Glutamatergic neuron (in vitro differentiated cells): ENCODE measurements at places on chromosomes 4 and X. TPM values are rescaled to one million over a fixed set of nuclear protein-coding genes. Genes with fewer than 3 reads are reported as not detected.

GRCh38 chrX:9671998-9672397 is 93.6 kb downstream of the GPR143 start:
- H3K4me1 ChIP-seq: no peaks in the 10 kb centered on the region
- DNase-seq: no peak
- H3K27ac ChIP-seq: no peak overlapping the region
- no peaks in the 10 kb centered on the region for H3K27me3 ChIP-seq
- H3K36me3 ChIP-seq: no peaks in the 10 kb centered on the region

DNA sequence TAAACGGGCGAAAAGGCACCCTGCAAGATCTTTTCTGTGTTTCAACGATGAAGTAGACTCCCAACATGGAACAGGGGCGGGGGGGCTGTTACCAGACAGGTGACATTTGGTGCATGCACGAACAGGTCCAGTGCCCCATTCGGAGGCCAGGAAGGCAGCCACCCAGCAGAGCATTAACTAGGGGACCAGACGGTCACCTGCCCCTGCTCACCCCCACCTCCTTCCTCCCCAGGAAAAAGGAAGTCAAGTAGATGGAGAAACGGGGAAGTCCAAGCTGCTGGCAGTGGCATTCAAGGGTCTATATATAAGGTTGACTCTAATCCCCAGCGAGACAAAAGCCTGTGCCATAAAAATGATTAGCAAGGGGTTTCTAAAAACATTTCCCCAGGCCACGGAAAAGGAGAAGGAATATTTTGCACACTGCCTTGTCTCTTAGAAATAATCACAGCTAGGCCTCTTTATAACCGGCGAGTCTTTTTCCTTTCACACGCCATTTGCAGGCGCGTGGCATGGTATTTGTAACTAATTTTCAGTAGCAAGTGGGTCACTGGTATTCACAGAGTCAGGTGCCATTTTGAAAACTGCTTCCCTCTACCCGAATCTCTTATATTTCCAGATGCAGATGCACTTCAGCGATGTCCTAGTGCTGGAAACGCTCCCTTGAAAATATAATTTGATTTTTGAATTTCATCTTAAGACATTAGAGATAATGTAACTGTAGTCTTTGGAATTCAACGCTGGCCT is 1.2 kb upstream of the TMSB4X start:
- no peaks in the 10 kb centered on the region for H3K36me3 ChIP-seq
- H3K27ac ChIP-seq: peak overlapping the region; percentile 99
- no peak for DNase-seq
- peaks cover 29% of the 10 kb centered on the region for H3K27me3 ChIP-seq
- peaks cover 36% of the 10 kb centered on the region for H3K4me1 ChIP-seq

- H3K27ac ChIP-seq: no peak overlapping the region
- no peak overlapping the region for H3K4me3 ChIP-seq
- peaks cover 7% of the 10 kb centered on the region for H3K4me1 ChIP-seq
- DNase-seq: no peak
These were observed 176.4 kb downstream of the BMPR1B start for GRCh38 chr4:94934201-94934600.

DNA sequence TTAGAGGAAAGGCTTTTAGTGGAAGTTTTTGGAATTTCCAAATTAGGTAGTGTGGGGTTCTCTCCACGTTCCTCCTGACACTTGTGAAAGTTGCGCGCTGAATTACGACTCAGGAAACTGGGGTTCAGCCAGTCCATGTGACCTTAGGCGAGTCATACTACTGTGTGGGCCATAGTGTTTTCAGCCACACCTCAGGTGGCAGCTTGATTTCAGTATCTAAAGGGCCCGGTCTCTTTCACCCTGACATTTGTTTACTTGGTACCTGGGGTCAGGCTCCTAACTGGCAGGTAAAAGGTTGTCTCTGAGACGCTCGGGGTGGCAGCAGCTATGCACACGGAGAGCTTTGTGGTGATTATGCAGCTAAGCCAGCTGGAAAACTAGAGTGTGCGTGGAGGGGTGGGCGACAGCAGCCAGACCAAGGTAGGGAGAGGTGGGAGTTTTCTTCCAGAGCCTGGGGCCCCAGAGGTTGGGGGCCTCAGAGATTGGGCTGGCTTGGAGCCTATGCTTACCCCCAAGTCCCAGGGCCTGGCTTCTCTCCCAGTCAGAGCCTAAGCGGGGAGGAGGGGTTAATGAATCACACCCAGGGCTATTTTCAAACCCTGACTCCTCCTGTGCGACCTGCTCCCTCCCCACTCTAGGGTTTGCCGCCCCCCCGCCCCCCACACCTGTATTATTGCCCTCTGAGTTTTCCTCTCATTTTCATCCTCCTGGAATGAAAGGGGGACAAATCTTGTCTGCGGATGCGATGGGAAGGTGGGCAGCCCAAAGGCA is 47.2 kb downstream of the STARD8 start:
- H3K27me3 ChIP-seq: peaks cover 2% of the 10 kb centered on the region
- no peak for DNase-seq
- H3K27ac ChIP-seq: no peak overlapping the region
- H3K4me1 ChIP-seq: peaks cover 3% of the 10 kb centered on the region
- no peaks in the 10 kb centered on the region for H3K36me3 ChIP-seq
- H3K4me3 ChIP-seq: peak overlapping the region; percentile 63

DNA sequence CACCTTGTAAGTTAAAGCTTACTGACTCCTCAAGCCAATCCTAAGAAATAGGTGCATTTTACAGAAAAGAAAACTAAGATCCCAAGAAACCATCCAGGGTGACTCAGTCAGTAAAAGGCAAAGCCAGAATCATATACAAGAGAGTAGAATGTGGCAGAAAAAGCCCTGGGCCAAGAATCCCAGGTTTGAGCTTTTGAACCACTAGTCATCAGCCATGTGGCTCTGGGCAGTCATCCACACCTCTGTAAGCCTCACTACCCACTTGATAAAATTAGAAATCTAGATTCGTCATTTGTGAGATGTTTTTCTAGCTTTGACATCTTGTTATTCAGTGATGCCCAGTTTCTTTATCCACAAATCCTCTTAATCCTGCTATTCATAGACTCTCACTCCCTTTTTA is 122.2 kb upstream of the PDE5A start:
- no peaks in the 10 kb centered on the region for H3K27me3 ChIP-seq
- no peak overlapping the region for H3K4me3 ChIP-seq
- no peak overlapping the region for H3K27ac ChIP-seq
- no peaks in the 10 kb centered on the region for H3K36me3 ChIP-seq
- H3K4me1 ChIP-seq: no peaks in the 10 kb centered on the region
- DNase-seq: no peak

GRCh38 chrX:45557387-45557786 is 356.7 kb upstream of the DIPK2B start:
- no peak overlapping the region for H3K4me3 ChIP-seq
- no peak for DNase-seq
- peaks cover 2% of the 10 kb centered on the region for H3K27me3 ChIP-seq
- no peaks in the 10 kb centered on the region for H3K36me3 ChIP-seq
- no peak overlapping the region for H3K27ac ChIP-seq

GRCh38 chrX:31071725-31072124 is at the start of gene FTHL17:
Gene FTHL17 (minus strand): TSS chrX:31072041. CDS start chrX:31071953, 88 bp downstream.
- no peak within 1 kb of the TSS for H3K27ac ChIP-seq
- H3K4me1 ChIP-seq: no peaks in the 10 kb centered on the region
- DNase-seq: no peak
- no peaks in the 10 kb centered on the region for H3K27me3 ChIP-seq
- no peaks in the 10 kb centered on the region for H3K36me3 ChIP-seq
- no peak within 1 kb of the TSS for H3K4me3 ChIP-seq

DNA sequence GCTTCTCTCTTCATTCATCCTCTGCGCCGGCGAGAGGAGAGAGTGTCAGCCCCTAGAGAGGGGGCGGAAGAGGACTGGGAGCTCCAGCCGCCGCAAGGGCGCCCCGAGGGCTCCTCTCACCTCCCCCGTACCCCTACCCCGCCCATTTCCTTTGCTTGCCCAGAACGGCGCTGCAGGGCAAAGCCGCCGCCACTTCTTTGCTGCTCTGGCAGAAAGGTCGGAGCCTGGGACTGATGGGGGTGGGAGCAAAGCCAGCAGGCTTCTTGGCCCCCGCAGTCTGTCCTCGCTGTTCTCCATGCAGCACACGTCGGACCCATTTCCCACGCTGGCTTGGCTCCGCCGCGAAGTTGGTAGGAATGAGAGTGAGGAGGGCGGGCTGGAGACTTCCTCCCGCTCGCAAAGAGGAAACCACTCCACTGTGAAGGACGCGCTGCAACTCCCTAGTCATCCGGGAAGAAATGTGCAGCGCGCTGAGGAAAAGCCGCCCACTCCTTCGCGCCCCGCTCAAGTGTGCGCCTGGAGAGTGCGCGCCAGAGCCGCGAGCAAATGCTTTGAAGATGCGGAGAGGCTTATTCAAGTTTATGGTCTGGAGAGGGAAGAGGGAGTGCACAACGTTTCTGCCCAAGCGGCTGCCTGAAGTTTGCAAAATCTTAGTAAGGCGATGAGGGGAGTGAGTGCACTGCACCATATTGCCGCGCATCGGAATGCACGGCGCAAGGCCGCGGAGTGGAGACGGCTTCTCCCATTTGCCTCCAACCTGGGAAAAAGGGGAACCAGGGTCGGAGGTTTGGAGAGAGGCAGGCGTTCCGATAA is 2.8 kb upstream of the PCDH7 start:
- peak; percentile 50 for DNase-seq
- peaks cover 16% of the 10 kb centered on the region for H3K27me3 ChIP-seq
- H3K4me1 ChIP-seq: peaks cover 17% of the 10 kb centered on the region
- H3K27ac ChIP-seq: no peak overlapping the region
- no peaks in the 10 kb centered on the region for H3K36me3 ChIP-seq

DNA sequence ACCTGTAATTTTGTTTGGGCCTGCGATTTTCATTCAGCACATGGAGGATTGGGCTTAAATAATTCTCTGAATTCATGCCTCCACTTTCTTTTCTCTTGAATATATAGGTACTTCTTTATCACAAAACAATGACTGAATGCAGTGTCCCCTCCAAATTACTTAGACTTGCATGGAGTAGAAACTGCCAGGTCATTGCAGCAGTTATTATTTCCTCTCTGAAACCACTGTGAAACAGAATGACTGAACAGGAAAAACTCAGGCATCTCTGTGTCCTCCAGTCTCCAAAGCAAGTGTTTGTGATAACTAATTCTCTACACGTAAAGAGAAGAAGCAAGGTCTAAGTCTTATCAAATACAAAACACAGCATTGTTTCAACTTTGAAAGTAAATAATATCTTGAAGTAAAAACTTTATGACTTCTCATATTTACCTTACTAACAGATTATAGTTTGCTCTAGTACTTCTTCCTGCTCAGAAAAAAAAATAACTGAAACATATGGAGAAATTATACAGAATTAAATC is 144.5 kb upstream of the DIAPH2 start:
- H3K27ac ChIP-seq: no peak overlapping the region
- H3K4me3 ChIP-seq: no peak overlapping the region
- H3K27me3 ChIP-seq: no peaks in the 10 kb centered on the region
- no peaks in the 10 kb centered on the region for H3K36me3 ChIP-seq
- DNase-seq: no peak

GRCh38 chr4:2289955-2290333 is 28.0 kb upstream of the MXD4 start:
- H3K4me1 ChIP-seq: peaks cover 18% of the 10 kb centered on the region
- DNase-seq: no peak
- H3K27me3 ChIP-seq: peaks cover 8% of the 10 kb centered on the region
- no peak overlapping the region for H3K4me3 ChIP-seq
- no peaks in the 10 kb centered on the region for H3K36me3 ChIP-seq
- no peak overlapping the region for H3K27ac ChIP-seq

- H3K4me1 ChIP-seq: peaks cover 5% of the 10 kb centered on the region
- H3K36me3 ChIP-seq: no peaks in the 10 kb centered on the region
- H3K27ac ChIP-seq: no peak overlapping the region
- no peak overlapping the region for H3K4me3 ChIP-seq
- peaks cover 4% of the 10 kb centered on the region for H3K27me3 ChIP-seq
- DNase-seq: no peak
These were observed 73.9 kb downstream of the RTL5 start for GRCh38 chrX:72057849-72058248.

- H3K27ac ChIP-seq: no peak overlapping the region
- no peaks in the 10 kb centered on the region for H3K27me3 ChIP-seq
- no peak overlapping the region for H3K4me3 ChIP-seq
- no peaks in the 10 kb centered on the region for H3K4me1 ChIP-seq
These were observed 72.1 kb downstream of the ARHGEF38 start for GRCh38 chr4:105624530-105624929.

Gene LRP2BP
- 1.1 TPM for total RNA-seq

Gene SLC30A9
- total RNA-seq: 70.2 TPM
